ENCODE measurements at places on chromosomes 5 and 9.
A peak's percentile ranks its signal among the peaks of the same experiment; 100 is the strongest.

DNA sequence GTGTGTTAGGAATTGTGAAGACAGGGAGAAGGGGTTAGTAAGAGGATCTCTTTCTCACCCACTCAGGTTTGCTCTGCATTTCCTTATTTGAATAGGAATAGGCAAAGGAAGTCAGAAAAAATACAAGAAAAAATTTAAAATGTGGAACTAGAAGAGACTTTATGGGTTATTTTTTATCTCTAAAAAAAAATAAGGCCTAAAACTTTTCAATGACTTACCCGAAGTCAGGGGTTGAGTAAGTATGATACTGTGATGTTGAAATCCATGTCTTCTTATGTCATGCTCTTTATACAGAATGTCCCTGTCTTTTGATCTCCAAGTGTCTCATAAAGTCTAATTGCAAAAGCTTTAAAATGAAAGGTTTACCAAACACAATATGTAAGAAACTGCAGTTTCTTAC is 148.3 kb upstream of the PIK3R1 start:
- no peak for DNase-seq

- no peak for DNase-seq
These were observed 65.5 kb upstream of the SMIM23 start for GRCh38 chr5:171720086-171720485.

GRCh38 chr5:135488727-135489465 is 36.7 kb upstream of the TIFAB start:
- no peak for DNase-seq

- DNase-seq = no peak
These were observed 901.0 kb upstream of the CTNND2 start for GRCh38 chr5:12805165-12805698.

DNA sequence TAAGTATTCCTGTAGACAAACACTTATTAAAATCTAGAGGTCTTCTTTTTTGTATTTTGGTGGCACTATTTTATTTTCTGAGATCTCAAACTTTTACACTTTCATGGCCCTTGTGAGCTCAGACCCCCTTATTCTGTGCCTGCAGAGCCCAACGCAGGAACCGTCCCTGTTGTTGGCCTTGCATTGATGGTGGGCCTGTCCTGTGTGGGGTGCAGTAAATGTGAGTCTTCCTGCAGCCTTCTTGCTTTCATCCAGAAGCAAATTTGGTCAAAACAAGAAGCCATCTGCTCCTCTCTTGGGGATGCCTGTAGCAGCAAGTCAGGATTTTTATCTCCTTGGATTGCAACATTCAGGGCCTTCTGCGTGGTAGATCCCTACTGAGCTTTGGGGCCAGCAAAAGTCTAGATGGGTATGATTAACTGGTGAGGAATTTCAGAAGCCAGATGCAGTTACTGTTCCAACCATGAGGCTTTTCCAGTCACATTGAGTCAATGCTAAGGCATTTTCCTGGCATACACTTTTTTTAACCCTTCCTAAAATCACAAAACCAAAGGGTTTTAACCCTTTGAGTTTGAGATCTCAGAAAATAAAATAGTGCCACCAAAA is 31.7 kb downstream of the BASP1 start:
- no peak for DNase-seq

GRCh38 chr5:31825518-31826068 is 186.7 kb downstream of the PDZD2 start:
- peak; percentile 24 for DNase-seq

DNA sequence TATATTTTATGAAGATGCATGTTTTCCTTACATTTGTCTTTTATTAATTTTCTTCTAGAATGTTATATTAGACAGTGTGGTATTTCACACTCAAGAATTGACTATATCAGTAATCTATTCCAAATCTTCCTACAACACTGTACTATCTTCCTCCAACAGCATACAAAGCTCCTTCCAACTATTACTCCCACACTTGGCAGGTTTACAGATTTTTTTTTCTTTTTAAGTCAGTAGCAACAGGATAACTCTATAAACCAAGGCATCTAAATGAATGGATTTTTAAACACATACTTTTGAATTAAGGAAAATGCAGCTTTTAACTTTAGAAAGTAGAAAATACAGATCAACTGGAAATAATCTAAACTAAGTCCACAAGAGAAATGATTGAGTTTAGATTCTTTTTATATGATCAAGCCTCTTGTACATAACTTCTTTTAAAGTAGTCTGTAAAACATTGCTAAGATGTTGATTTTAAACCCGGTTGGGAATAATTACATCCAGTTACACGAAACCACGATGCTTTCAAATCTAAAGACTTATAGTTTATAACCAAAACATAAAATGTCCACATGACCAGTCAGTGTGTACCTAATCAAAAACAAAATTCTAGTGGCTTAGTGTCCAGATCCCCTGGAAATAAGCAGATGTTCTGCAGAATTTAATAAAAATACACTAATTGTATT is 281.6 kb downstream of the ADAMTS6 start:
- no peak for DNase-seq

- DNase-seq = no peak
These were observed 26.3 kb downstream of the PTGES2 start for GRCh38 chr9:128101231-128101661.

DNA sequence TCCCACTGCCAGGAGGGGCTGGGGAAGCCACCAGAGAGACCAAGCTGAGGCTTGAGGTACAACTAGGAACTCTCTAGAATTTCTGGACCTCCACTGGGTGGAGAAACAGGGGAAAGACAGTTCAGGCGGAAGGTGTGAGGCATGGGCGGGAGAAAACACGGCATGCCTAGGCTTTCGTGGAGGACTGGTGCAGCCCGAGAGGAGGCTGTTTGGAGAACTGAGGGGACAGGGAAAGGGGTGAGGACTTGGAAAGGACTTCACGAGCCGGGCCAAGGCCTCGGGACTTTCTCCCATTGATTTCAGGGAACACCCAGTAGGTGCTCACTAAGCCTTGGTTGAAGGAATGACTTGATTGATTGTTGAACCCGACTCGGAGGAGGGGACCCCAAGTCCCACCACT is 9.5 kb upstream of the ADGRD2 start:
- DNase-seq = no peak

- no peak for DNase-seq
These were observed 29.6 kb upstream of the OTULINL start for GRCh38 chr5:14552017-14552416.

DNA sequence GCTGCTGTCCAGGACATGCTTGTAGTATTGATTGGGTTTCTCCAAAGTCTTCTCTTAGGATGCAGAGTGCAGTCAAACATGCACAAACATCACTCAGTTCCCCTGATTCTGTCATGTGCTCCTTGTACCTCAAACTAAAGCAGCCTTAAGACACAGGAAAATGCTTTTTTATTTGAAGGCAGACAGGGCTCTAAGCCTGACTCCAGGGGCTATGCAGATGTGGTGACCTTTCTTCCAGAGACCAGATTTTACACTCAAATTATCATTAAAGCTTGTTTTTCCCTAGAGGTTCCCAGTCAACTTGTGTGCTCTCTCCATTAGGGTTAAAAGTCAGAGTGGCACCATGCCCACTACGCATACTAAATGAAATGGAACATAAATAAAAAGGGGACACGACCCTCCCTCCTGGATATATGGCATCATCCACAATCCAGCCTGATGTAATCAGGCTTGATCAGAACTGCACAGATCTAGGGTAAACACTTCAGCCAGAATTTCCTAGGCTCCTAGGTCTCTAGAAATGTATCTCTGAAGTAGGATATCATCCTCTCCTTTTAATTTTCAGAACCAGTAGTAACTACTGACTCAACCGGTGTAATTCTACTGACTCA is 771.1 kb downstream of the NR2F1-AS1 start:
- no peak for DNase-seq

GRCh38 chr5:167348251-167348926 is 943.1 kb upstream of the WWC1 start:
- DNase-seq = no peak

- no peak for DNase-seq
These were observed 253.4 kb downstream of the ARHGAP26 start for GRCh38 chr5:143023411-143024096.

DNA sequence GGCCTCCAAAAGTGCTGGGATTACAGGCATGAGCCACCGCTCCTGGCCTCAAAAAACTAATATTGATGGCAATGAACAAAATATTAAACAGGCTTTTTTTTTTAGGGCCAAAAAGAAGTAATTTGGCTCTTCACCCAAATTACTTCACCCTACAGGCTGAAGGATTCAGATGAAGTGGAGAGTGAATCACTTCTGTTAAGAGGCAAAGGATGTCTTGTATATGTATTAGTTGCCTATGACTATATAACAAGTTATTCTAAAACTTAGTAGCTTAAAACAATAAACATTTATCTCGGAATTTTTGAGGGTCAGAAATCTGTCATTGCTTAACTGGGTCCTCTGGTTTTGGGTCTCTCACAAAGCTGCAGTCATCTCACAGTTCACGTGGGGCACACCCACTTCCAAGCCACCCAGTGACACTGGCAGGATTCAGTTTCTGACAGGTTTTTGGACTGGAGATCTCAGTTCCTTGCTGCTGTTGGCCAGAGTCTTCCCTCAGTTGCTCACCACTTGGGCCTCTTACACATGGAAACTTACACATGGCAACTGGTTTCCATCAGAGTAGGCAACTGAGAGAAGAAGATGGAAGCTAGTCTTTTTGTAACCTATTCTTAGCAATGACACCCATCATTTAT is 66.7 kb downstream of the IQGAP2 start:
- no peak for DNase-seq

GRCh38 chr5:133332439-133333024 is 279.8 kb downstream of the FSTL4 start:
- no peak for DNase-seq

DNA sequence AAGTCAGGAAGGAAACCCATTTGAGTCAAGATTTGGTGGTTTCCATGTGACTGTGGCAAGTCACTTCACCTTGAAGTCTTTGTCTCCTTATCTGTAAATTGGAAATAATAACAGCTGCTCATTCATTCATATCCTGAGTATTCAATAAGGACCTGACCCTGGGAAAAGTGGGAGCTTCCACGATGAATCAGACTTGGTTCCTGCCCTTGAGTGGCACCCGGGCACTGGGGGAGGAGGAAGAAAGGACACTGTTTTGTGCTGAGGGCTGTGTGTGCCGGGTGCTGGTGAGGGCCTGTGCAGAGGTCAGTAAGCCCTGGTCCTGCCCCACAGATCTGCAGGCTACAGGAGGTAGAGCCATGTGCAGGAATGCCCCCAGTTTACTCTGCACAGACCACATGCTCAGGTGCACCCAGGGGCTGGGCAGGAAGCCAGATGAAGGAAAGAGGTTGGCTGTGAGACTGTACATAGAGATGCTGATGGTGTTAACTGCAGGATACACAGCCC is 6.8 kb downstream of the NDST1 start:
- DNase-seq = no peak

DNA sequence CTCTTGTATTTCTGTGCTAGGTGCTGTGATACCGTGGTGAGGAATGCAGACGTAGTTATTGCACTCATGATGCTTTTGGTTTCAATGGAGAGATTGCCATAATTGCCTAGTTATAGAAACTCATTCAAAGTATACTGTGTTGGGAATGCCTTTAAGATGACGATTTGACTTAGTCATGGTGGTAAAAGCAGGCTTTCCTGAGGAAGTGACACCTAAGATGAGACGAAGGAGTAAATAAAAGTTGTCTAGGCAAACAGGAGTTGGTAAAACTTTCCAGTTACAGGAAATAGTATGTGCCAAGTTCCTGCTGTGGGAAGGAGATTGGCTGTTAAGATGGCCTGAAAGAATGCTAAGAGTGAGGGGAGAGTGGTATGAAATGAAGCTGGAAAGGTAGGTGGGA is 48.1 kb downstream of the FOCAD start:
- no peak for DNase-seq

DNA sequence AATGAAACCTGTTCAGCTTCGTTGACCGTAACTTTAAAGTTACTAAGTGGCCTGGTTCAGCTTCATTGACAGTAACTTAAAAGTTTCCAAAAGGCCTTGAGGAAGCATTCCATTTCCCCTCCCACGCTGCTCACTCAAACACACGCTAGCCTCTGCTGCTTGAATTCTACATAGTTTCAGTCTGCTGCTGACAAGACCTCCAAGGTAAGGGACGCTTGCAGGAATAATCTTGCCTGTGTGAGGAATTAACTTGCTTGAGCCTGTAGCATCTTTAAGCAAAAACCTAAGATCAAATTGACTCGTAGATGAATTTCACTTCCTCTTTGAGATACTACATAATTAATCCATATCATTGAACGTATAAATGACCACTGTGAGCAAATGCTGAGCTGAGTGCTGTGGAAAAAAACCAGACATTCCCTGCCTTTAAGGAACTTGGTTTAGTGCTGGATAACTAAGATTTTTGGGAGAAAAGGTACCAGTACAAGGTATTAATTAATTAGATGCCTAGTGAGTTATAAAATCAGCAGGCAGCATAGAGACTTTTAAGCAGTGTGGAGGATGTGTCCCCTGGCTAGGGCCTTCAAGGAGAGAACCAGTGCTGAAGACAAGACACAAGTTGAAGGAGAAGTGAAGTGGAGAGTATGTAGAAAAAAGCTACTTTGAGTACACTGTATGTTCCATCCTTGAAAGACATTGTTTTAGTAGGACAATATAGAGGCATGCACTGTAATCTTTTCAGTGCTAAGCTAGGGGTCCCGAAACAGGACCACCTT is 39.2 kb downstream of the GRAMD2B start:
- DNase-seq = no peak

DNA sequence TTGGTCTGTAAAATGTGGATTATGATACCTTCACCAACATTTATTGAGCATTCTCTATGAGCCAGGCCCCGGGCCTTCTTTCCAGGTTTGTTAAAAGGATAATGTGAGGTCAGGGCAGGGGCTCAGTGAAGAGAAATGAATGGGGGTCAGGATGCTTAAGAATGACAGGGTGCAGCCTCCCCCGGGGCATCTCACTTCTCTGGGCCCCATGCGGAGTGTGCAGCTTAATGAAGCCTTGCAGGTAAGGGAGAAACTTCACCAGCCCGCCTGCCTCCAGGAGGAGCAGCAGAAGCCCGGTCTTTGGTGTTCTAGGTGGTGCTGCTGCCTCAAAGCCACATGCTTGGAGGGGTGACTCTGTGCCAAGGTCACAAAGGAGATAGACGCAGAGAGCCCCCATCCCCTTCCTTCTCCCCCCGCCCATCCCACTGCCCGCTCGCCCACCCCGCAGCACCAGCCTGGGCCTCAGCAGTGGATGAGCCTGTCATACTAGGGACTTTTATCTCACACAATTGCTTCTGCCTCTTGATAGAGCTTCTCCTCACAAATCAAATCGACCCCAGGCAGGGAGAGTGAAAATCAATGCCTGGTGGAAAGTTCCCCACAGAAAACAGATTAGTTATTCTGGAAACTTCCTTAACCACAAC is 244.8 kb downstream of the PBX3 start:
- DNase-seq = no peak

DNA sequence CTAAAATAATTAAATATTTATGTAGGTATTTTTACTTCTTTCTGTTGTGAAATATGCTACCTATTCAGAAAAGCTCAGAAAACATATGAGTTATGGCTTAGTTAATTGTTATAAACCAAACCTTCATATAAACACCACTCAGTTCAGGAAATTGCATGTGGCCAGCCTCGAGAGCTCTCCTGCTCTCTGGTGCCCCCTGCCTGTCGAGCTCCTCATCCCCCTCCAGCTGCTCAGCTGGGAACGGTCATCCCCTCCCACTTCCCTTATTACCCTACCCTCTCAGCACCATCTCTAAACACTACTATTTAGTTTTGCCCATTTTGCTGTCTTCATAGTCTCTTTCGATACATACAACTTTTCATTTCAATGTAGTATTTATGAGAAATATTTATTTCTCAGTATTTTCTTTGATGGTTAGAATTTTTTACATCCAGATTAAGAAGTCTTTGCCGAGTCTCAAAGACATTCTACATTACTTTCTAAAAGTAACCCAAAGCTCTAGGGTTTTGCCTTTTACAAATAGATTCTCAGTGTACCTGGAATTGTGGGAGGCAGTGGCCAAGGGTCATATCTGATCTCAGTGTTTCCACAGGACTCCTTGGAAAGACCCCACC is 51.2 kb upstream of the SEMA4D start:
- peak; percentile 84 for DNase-seq

GRCh38 chr9:93031629-93032430 is 26.7 kb upstream of the SUSD3 start:
- DNase-seq = no peak

Measured in CD4-positive, alpha-beta T cell treated with Interleukin-1 beta for 1 hour (primary cell).